ENCODE measurements at places on chromosomes 3 and 15. TPM values are rescaled to one million over a fixed set of nuclear protein-coding genes. Genes with fewer than 3 reads are reported as not detected.

USP8 gene
- 53.1 TPM for total RNA-seq

ADAMTSL3 gene
- 0.35 TPM for total RNA-seq

GOLGA8S gene
- 0.12 TPM for total RNA-seq

FBXL2 gene
- 9.5 TPM for total RNA-seq
